ENCODE measurements at places on chromosomes 7 and 10.

DNA sequence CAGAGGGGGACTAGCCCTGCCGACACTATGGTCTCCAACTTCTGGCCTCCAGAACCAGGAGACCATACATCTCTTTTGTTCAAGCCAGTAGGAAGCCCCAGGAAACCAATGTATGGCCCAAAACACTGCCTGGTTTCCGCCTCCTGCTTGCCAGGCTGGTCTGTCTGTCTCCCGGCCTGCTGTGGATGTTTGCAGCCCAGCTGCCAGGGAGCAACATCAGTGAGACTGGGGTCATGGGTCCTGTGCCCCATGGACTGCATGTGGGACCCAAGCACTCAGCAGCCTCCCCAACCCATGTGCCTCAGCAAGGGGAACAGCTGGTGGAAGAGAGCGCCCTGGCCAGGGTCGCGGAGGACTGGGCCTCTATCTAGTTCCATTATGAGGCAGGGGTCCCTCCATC is 33.4 kb upstream of the NUB1 start:
- H3K36me3 ChIP-seq, result no peaks in the 10 kb centered on the region
- H3K4me1 ChIP-seq, result peaks cover 5% of the 10 kb centered on the region
- H3K27ac ChIP-seq, result no peak overlapping the region
- H3K4me3 ChIP-seq, result no peak overlapping the region

DNA sequence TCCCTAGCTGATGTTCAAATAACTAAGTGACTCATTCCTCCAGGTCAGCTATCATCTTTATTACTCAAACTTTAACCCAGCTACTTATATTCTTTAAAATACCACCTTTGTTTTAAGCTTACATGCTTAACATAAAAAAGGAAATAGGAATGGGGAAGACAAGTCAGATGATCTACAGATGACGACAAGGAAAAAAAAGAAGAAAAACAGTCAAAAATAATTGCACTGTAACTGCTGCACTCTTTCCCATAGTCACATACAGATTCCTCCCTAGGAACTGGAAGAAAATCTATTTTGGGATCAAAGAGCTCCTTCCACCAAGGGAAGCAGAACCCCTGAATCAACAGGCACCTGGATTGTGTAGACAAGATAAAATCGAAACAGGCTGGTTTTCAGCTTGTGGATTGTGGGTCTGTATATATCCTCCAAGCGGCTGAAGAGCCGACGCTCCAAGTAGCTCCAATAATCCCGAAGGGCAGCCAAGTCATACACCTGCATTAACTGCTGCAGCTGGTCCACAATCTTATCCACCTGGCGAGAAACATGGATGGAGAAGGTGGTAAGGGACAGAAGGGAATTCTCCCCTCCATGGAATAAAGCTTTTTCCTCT is 2.0 kb downstream of the WDR91 start:
- no peaks in the 10 kb centered on the region for H3K27me3 ChIP-seq
- no peak for DNase-seq
- peaks cover 47% of the 10 kb centered on the region for H3K4me1 ChIP-seq
- no peak overlapping the region for H3K27ac ChIP-seq
- no peak overlapping the region for H3K4me3 ChIP-seq
- H3K36me3 ChIP-seq, result peaks cover 12% of the 10 kb centered on the region

DNA sequence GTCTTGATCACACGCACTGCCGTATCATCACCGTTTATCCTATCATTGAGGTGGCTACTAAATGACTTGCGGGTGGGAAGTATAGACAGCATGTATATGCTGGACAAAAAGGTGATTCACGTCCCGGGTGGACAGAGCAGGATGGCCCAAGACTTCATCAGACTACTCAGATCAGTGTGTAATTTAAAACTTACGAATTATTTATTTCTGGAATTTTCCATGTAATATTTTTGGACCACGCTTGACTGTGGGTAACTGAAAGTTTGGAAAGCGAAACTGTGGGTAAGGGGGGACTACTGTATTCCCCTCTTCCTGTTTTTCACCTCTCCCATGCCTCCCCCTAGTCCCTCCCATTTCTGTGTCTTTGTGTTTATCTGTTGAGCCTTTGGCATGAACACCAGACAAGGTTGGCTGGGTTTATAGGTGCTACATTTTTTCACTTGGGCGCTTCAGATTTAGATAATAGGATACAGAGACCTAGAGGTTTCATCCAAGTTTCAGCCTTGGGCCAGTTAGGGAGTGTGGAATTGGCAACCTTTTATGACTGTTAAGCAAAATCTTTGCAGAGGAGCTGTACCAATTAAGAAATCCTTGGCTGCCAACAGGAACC is 55.8 kb downstream of the RBM20 start:
- peaks cover 3% of the 10 kb centered on the region for H3K4me1 ChIP-seq
- no peak overlapping the region for H3K4me3 ChIP-seq
- no peak for DNase-seq
- H3K36me3 ChIP-seq, result no peaks in the 10 kb centered on the region
- no peaks in the 10 kb centered on the region for H3K27me3 ChIP-seq

- no peak for DNase-seq
- no peaks in the 10 kb centered on the region for H3K36me3 ChIP-seq
- H3K4me3 ChIP-seq, result no peak overlapping the region
- no peaks in the 10 kb centered on the region for H3K4me1 ChIP-seq
- no peak overlapping the region for H3K27ac ChIP-seq
These were observed 50.2 kb downstream of the IQUB start for GRCh38 chr7:123484199-123484598.

Measured in activated naive CD4-positive, alpha-beta T cell treated with anti-CD3 and anti-CD28 coated beads for 36 hours (primary cell).